ENCODE measurements at places on chromosomes 11 and 22.

DNA sequence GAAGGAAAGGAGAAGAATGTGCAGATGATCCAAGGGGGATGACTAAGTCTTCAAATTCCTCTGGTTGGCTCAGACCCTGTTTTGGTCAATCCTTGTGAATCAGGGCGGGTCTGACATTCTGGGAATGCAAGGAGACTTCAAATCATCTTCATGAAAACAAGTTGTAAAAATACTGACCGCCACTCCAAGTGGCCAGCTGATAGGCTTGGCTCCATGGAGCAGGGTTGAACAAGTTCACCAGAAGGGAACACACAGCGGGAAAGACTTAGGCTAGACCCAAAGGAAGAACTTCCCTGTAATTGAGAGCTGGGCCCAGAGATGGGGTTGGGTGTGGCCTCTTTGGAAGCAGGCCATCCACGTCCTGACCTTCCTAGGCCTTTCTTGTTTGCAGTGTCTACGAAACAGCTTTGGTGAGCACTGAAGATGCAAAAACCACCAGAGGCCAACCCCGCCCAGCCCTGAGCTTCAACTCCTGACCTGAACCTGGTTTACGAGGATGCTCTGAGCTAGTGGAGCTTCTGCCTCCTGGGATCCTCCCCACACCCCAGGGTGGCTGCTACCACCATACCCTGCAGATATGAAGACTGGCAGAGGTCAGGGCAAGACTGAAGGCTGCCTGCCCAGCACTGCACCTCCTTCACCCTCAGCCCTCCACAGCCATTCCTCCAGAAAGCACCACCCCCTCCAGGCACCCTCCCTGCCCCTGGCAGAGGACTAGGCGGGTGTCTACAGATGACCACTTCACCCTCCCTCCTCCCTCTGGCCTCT is 26.1 kb downstream of the GDPD5 start:
- no peak for DNase-seq

DNA sequence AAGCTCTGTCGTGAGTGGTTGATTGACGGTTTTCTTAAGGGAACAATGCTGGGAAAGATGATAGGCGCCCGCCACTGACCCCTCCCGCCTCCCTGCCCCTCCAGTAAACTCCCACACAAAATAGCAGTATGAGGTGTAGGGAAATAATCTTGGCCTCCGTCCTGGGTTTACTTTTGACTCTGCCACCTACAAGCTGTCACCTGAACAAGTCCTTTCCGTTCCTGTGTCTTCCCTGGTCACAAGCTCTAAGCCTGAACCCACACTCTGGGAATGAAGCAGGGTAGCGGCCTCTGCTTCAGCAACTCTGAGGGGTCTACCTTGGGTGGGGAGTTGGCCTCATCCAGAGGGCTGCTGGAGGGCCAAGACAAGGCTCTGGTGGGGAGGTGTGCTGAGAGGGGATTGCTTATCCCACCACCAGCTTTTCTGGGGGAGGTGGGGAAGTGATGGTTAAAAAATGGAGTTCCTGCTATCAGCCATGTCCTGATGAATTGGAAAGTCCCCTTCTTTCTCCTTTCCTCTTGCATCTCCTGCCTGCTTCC is 87.8 kb downstream of the CEP164 start:
- DNase-seq, result no peak

DNA sequence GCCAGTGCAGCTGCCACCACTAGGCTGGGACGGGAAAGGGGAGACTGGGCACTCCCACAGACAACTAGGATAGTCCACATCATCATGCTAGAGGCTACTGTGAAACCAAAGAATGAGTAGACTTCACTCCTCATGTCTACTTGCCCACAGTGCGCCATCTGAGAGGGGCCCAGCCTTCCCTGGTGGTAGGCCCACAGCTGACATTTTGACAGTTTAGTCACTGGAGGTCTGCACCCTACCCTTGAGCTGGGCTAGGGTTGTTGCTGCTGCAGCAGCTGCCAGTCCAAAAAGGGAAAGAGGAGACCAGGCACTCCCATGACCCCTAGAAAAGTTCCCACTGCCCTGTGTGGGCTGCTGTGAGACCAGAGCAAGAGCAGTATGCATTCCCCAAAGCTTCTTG is 141.2 kb downstream of the DLG2 start:
- DNase-seq, result no peak

DNA sequence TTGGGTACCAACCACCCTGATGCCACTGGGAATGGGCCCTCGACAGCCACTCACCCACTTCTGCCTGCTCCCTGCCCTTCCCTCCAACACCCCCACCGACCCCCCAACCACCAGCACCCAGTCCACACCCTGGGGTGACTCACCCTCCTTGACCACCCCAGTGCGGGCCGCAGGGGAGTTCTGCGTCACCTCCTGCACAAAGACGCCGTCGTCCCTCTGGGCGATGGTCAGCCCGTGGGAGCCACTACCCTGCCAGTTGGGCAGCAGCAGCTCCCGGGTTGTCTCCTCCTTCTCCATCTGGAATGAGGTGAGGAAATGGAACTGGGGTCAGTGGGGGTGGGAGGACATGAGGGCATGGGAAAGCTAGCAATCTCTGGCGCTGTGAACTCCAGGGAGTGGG is 10.8 kb downstream of the AHNAK start:
- DNase-seq, result no peak

DNA sequence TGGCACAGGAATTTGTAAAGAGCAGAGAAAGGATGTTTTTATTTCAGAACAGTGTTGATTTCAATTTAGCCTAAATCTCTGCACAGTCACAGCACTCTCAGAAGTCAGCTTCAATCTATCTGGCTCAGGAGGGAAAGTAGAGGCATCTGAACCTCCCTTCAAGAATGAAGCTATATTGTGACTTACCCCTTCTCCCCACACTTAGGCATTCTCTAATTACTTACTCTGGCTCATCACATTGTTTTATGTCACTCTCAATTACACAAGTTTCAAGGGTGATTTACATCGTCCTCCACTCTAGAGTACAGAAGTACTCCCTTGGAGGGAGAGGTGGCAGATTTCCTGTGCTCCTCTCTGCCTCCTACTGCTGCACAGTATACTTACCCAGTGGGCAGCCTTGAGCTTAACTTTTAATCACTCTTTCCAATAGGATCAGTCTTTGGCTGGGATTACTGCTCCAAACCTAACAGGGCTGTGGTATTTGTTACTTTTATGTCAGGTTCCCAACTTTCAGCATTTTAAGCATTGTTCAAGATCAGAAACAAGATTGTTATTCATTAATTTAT is 211.4 kb downstream of the AASDHPPT start:
- no peak for DNase-seq

GRCh38 chr11:67436459-67437081 is 912 bp downstream of the PTPRCAP start:
- DNase-seq, result peak; percentile 44

DNA sequence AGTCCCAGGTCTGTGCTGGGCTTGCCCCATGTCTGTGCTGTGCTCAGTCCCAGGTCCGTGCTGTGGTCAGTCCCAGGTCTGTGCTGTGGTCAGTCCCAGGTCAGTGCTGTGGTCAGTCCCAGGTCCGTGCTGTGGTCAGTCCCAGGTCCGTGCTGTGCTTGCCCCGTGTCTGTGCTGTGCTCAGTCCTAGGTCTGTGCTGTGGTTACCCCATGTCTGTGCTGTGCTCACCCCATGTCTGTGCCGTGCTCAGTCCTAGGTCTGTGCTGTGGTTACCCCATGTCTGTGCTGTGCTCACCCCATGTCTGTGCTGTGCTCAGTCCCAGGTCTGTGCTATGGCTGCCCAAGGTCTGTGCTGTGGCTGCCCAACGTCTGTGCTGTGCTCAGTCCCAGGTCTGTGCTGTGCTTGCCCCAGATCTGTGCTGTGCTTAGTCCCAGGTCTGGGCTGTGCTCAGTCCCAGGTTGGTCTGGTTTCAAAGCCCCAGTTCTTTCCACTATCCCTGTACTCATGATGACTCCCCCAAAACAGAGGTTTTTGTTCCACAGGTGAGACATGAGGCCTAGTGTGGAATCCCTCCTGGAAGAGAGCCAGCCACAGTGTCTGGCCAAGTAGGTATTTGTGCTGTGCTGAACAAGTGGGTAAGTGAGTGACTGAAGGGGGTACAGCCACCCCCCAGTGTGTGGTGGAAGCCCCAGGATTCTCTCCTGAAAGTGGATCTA is 34.8 kb downstream of the IRAG1 start:
- no peak for DNase-seq

DNA sequence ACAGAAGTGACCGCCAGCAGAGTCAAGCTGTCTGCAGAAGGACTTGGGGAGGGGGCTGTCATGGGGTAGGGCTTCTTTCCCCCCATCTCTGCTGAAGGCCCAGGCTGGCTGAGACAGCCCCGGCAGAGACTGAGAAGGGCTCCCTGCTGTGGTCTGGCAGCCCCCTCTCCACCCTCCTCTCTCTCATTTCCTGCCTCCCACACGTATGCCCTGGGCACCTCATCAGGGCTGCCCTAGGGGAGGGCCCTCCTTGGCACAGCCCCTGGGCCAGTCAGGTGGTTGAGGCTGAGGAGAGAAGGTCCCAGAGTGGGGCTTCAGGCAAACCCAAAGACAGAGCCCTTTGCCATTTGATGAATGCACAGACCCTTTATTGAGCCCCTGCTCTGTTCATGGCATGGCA is 3.6 kb downstream of the RASD2 start:
- no peak for DNase-seq

- DNase-seq, result no peak
These were observed 61.1 kb downstream of the GGTLC2 start for GRCh38 chr22:22705328-22706100.

DNA sequence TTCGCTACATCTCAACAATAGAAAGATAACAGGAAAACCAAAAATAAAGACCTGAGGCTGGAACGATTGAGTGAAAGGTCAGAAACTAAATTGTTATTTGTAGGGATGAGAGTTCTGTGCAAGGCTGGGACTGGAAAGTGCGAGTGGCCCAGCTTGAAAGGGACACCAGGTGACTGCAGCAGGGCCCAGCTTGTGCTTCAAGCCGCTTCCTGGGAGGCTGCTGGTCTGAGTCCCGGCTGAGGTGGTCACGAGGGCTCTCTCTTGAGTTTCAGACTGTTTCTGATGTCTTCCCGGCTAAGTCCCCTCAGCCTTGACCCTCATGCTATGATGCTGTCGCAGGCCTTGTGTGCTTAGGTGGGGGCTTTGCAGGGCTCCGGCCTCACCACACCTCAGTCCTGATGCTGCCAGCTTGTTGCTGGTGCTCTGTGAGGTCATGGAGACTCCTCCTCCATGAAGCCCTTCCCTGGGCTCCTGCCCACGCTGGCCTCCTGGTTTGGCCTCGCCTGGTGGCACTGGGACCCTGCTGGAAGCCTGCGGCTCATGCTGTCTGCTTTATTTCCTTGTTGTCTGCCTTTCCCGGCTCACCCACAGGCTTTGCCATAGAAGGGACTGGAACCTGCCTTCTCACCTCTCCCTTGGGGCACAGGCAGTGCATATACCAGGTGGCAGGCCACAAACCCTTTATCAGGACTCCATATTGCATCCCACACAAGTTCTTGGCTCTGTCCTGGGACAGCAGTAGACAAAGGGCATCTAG is 4.0 kb downstream of the BANF1 start:
- DNase-seq, result no peak

DNA sequence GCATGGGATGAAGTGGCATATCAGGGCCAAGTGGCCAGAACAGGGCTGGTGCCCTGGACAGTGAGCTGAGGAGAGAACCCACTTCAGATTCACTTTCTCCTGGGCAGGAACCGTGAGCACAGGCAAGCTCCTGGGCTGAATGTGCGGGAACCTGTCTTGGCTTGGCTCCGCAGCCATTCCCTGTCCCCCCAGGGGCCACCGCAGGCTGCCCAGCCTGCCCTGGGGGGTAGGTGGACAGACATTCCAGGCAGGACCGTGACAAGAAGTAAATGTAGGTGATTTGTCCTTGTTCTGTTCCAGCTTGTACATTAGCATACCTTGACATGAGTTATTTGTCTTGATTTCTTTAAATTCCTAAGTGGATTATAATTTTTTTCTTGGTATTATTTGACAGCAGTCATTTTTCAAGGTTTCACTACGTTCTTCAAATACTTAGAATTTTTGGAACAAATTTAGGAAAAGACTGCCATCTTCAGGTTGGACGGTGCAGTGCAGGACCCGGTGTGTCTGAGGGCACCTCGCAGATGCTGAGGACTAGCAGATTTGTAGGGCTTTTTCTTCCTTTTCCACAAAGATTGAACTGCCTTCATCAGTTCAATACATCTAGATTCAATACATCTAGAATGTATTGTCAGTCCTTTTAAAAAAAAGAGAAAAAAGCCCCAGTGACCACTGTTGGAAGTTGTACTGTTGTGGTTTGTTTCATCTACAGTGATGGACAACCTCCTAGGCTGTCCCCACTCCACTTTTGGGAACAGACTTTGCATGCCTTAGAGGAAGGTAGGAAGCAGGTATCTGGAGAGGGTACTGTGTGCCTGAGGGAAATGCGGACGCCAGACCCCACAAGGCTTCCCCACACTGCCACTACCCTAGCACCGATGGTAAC is 115.1 kb upstream of the RASSF10 start:
- peak; percentile 71 for DNase-seq

DNA sequence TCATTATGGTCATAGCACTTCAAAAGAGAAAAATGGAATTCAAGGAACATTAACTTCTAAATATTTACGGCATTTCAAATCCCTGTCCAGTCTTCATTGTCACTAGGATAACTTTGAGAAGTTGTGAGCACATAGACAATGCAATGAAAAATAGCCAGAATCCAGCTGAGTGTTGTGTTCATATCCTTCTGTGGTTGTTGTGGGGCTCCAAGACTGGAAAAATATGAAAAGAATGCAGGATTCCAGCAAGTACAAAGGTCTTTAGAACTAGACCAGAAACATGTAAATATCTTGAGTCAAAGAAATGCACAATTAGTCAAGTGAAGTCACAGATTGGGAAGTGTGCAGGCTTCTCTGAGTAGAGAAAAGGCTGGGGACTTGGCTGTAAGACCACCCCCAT is 68.7 kb downstream of the WT1 start:
- DNase-seq, result no peak

- DNase-seq, result no peak
These were observed 91.0 kb upstream of the SHISAL1 start for GRCh38 chr22:44403602-44404329.

- DNase-seq, result peak; percentile 24
These were observed 8.7 kb downstream of the PNPLA5 start for GRCh38 chr22:43883012-43883661.

- DNase-seq, result no peak
These were observed 1.4 kb downstream of the MYOD1 start for GRCh38 chr11:17720796-17721171.

DNA sequence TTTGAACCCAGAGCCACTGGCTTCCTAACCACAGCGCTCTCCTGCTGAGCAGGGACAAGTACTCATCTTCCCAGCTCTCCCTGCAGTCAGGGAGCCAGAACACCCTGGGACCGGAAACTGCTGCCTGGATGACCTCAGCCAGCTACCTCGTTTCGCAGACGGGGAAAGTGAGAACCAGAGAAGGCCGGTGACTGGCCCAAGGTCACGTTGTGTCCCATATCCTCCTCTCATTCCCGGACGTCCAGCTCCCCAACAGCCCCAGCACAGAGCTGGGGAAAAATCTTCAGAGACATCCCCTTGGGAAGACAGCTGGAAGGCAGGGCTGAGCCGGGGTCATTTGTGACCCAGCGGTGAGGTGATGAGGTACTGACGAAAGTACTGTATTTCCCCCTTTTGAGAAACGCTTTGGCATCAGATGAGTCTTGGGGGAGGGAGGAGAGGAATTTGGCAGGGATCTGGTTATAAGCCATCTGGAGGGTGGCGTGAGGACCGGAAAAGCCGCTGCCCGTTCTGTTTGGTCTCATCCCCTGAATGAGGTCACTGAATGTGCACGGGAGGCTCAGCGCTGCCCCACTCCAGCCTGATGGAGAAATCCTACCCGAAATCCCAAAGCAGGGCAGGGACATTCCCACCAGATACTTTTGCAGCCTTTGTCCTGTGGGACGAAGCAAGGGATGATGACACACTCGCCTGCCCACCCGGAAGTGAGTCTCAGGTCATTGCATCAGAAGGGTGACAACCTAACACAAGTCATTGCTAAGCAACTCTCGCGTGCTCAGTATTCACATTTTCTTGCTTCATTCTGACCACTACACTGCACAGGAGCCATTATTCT is 41.1 kb downstream of the LIF start:
- DNase-seq, result no peak
